ENCODE measurements at places on chromosomes 13 and 19.

DNA sequence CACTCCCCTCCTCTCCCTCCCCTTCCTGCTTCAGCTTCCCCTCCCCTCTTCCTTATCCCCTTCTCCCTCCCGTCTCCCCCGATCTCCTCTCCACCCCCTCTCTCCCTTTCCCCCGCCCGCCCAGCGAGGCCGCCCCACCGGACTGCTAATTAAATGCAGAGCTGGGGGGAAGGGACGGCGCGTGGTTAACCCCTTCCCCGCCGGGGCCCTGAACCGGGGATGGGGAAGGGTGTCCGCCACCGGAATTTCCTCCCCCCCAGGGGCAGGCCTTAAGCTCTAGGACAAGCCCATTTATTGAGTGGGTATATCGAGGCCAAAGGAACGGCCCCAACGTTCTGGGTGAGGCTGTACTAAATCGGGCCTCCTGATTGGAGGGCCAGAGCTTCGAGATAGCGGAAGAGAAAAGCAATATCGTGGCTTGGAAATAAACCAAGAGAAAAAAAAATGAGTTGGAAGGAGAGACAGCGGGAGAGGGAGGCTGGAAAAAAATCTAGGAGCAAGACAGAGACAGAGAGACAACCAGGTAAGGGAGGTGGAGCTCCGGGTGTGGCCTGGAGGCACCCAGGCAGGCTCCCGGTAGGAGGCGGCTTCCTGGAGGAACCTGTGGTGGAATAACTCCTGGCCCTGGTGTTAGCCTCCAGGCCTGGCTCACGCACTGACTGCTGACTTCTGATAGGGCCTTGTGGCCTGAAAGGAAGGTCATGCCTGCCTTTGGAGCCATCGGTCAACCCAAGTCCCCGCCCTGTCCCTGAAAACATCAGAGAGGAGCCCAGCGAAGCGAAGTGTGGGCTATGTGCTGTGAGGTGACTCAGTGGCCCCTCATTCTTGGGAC is 11.6 kb upstream of the JUND start:
- peak; percentile 37 for DNase-seq

DNA sequence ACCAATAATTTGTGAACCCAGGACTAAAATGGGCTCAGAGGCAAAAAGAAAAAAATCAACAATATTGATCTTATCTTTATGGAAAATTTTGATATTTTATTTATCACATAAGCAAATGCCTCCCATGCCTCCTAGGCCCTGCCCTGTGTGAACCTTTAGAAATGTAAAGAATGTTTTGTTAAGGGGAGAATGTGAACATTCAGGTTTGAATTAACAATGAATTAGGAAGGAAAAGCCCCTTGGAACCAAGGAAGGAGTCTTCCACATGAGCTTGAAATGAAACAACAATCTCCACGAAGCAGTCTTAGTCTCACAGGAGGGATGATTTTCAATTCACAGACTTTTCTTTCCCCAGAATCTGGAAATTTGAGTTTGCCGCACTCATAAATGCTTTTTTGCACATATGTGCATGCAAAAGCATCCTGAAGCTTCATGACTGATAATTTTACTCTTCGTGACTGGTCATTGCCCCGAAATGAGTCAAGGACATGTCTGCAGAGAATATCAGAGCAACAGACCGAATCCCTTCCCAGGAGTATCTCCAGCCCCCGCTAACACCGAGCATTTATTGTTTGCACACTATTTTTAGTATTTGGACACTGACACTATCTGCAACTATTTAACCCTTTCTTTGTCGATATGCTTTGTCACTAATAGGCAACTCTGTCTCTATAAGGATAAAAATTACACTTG is 135.2 kb downstream of the DCT start:
- no peak for DNase-seq

DNA sequence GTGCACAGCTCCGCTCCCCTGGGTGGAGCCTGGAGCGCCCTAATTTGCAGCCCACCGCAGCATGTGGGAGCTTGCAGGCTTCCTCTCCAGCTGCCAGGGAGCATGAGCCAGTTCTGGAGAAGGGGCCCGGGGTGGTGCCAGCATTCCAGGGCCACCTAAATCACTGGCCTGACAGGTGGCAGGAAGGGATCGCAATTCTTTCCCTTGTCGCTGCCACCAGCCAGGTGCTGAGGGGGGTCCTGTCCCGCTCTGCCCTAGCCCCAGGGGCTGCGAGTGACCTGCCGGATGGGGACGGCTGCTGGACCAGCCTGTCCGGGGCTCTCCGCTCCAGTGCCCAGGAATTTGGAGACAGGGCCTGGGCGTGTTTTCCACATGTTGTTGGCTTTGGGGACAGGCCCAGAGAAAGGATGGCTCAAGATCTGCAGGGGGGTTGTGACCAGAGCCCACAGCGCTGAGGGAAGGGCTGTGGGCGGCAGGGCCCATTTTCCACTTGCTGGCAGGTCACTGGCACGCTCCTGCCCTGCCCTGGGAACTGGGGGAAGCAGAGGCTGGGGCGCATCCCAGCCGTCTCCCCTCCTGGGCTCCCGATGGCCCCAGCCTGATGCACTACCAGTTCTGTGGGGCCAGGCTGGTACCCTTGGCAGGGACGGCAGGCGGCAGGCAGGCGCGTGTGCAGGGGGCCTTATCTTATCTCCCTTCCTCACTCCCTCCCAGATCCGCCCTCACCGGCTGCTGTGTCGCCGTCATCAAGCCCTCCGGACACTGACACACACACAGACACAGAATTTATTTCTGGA is 9.5 kb downstream of the NDUFA11 start:
- no peak for DNase-seq

DNA sequence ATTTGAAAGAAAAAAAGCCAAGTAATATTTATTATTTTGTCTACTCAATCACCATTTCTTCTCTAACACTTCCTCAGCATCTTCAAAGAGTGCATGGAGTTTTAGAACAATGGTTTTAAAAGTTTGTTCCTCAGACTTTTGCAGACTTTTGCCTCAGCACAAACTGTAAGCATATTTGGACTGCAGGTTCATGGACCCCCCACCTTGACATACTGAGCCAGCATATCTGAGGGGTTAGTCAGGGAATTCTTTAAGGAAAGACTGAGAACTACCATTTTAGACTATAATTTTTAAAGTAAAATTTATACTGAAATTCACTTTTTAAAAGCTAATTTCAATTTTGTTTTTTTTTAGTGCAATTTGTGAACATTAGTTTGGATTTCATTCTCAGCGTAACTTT is 1676.8 kb upstream of the PCDH20 start:
- no peak for DNase-seq

DNA sequence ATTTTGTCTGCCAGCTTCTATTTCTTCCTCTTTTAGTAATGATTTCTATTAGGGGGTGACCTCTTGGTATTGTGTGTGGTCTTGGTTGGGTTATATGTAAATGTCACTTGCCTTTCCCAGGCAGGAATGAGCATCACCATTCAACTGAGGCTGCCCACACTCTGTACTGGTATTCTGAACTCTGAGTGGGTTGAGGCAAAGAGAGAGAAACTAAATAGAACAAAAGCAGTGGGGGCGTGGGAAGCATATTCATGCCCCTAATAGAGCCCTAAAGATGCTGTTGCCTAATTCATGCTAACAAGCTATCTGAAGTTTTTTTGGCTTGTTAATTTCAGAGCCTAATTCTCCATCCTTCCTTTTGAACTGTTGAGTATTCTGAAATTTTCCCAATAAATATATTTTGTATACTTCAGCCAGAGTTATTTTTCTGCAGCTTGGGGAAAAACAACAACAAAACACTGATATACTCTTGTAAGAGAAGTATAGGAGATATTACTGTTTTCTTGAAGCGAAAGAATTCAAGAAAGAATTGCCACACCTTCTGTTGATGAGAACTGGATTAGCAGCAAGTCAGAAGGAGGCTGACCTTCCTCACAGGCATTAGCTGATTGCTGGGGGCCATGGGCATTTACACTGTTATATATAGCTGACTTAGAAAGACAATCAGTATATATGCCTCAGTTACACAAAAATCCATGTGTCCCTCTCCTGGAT is 315.8 kb upstream of the KLF12 start:
- DNase-seq: no peak

GRCh38 chr13:114279146-114279545 is 2.3 kb upstream of the UPF3A start:
- no peak for DNase-seq

GRCh38 chr13:96792188-96792587 is 202.1 kb downstream of the OXGR1 start:
- DNase-seq: no peak

DNA sequence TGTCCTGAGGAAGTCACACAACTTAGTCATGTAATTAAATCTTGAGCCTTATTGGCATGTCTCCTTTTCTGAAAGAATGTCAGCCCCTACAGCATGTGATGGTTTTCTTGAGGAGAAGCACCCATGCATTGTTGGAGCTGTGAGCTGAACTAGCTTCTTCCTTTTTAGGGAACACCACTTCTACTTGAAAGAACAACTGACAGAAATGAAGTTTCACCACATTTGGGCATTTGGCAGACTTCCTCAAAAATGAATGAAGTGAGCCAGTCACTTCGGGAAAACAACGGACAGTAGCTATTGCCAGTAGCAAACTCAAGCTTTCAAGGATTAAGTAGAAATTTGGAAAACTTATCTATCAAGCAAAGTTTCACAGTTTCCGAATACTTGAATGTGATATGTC is 1351.3 kb downstream of the EFNB2 start:
- DNase-seq: no peak

DNA sequence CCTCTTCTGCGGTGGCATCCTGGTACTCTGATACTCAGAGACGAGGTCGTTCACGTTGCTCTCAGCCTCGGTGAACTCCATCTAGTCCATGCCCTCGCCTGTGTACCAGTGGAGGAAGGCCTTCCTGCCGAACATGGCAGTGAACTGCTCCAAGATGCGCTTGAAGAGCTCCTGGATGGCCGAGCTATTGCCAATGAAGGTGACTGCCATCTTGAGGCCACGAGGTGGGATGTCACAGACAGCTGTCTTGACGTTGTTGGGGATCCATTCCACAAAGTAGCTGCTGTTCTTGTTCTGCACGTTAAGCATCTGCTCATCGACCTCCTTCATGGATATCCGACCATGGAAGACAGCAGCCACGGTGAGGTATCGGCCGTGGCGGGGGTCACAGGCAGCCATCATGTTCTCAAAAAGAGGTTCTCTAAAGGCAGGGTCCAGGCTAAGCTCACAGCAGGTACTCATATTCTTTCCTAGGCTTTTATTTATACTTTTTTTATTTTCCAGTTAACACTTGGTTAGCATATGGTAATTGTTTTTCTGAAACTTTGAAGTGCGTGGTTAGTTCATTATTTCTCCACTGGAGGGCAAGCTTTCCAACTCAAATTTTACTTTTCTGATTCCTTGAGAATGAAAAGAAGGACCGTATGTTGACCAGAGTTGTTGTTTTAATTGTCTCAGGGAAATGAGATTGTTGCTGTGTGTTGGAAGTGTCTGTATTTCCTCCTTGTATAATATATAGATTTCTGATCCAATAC is 72.4 kb upstream of the RGCC start:
- DNase-seq: no peak

- no peak for DNase-seq
These were observed 590.4 kb downstream of the TBC1D4 start for GRCh38 chr13:74891610-74892009.

DNA sequence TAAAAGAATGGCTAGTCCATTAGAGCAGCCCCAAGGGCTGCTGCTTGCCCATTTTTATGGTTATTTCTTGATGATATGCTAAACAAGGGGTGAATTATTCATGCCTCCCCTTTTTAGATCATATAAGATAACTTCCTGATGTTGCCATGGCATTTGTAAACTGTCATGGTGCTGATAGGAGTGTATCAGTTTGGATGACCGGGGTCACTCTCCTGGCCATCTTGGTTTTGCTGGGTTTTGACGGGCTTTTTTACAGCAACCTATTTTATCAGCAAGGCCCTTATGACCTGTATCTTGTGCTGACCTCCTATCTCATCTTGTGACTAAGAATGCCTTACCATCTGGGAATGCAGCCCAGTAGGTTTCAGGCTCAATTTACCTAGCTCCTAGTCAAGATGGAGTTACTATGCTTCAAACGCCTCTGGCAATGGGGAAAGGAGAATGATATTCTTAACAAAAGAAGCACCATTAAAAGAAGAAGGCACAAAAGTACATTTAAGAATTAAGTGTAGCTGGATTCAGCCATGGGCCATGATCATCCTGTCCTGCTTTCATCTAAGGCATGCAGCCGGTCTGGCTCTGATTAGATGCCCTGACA is 1156.0 kb downstream of the PCDH9 start:
- no peak for DNase-seq

- no peak for DNase-seq
These were observed 17.1 kb upstream of the GPC5 start for GRCh38 chr13:91381371-91381770.

GRCh38 chr19:6392221-6393073 is 517 bp downstream of the GTF2F1 start:
- DNase-seq: no peak

Measured in KG1 (cell line).